ENCODE measurements at places on chromosomes 4 and X.
A peak's percentile ranks its signal among the peaks of the same experiment; 100 is the strongest.

DNA sequence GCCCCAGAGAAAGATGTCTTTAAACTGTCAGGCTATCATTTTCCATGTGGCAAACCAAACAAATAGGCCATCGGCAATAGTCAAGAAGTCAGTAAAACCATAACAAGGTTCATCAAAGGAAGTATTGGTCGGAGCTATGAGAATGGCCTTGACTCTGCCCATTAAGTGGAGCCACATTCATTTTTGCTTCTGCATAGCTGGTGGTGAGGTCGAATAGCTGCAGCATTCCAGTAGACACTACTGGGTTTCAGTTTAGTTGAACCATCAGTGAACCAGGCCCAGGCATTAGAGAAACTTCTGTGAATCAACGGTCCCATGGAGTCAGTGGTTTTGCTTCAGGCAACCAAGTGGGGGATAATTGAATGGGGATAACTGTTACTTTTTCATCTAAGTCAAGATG is 92.0 kb upstream of the MED14 start:
- no peak for DNase-seq

- DNase-seq = no peak
Observed at GRCh38 chrX:151176231-151176750, at the start of gene GPR50. Gene GPR50, plus strand, starts transcription at chrX:151176584. Its CDS starts 138 bp downstream, at chrX:151176722.

DNA sequence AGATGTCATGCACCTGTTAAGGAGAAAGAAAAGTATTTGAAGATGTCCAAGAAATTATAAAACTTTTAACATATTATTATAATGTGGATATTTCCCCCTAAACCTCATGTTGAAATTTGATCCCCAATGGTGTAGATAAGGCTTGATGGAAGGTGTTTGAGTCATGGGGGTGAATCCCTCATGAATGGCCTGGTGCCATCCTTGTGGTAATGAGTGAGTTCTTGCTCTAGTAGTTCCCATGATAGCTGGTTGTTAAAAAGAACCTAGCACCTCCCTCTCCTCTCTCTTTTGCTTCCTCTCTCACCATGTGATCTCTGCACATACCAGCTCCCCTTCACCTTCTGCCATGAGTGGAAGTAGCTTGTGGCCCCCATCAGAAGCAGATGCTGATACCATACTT is 176.6 kb upstream of the NR3C2 start:
- DNase-seq = no peak

DNA sequence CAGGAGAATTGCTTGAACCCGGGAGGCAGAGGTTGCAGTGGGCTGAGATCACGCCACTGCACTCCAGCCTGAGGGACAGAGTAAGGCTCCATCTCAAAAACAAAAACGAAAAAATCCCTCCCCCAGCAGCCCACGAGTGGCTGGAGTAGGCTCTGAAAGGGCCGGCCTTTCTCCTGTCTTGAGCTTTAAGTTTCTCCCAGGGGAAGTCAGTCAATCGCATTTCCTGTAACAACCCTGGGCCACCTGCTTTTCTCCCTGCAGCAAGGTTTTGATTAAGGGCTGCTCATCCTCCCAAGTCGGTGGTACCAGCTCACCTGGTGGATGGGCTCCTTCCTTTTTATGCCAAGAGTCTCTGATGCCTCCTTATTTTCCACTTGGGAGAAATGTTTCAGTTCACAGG is 2.0 kb upstream of the NYX start:
- no peak for DNase-seq

DNA sequence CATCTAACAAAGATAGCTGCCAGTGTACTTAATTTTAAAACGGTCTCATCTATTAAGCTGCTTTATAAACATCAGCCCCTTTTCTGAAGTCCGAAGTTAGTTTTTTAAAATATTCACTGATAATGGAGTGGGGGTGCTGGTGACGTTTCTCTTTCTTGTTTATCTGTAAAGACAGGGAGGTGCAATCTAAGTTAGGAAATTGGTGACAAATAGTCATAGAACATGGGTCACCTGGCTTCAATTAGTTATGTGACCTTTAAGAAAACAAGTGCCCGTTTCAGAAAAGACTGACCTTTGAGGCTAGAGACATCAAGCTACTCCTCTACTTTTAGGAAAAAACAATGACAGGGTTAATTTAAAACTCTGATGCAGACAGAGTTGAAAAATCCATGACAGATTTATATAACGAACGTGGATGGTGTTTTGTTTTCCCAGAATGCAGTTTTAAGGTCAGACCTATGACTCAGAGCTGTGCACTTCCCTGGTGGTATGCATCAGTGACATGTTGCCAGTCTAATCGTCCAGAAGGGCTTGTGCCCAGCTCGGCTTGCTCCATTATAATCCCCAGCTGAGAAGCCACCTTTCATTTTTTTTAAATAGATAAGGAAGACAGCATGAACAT is 38.2 kb downstream of the FHL1 start:
- DNase-seq = no peak

DNA sequence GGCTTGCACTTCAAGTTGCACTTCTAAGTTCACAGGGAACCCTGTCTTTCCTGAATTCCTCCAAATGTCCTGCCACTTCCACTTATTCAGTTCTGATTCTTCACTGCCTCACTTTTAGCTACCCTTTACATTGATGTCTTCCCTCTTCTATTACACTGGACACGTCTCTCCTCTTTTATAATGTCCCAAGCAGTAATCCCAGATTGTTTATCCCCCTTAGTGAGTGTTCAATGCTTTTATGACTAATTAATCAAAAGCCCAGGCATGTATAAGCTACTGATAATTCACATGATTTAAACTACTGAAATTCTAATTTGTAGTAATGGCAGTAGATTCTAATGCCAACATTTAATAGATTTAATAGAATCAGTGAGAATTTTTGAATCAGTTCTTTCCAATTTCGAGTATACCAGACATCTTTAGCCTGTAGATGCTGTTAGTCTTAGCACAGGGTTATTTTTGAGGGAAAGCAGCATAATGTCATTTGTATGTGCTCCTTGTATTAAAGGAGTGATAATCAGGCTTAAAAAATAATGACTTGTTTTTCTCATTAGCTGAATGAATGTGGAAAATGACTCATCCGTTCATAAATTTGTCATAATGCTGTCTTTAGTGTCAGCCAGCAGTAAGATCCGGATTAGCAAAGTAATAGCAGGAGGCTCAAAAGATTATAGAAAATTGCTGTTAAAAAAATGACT is 703.1 kb downstream of the CENPC start:
- no peak for DNase-seq

- DNase-seq = no peak
Observed at GRCh38 chr4:6969826-6970800, 60.5 kb downstream of the TBC1D14 start.

- DNase-seq = no peak
Observed at GRCh38 chrX:110477593-110478228, 119.1 kb downstream of the RTL9 start.

GRCh38 chr4:56790691-56791091 is 30.8 kb downstream of the SPINK2 start:
- no peak for DNase-seq

GRCh38 chrX:9501362-9501761 is 36.5 kb downstream of the TBL1X start:
- no peak for DNase-seq

- peak; percentile 57 for DNase-seq
Observed at GRCh38 chr4:145909281-145909715, 29.3 kb downstream of the ZNF827 start.

DNA sequence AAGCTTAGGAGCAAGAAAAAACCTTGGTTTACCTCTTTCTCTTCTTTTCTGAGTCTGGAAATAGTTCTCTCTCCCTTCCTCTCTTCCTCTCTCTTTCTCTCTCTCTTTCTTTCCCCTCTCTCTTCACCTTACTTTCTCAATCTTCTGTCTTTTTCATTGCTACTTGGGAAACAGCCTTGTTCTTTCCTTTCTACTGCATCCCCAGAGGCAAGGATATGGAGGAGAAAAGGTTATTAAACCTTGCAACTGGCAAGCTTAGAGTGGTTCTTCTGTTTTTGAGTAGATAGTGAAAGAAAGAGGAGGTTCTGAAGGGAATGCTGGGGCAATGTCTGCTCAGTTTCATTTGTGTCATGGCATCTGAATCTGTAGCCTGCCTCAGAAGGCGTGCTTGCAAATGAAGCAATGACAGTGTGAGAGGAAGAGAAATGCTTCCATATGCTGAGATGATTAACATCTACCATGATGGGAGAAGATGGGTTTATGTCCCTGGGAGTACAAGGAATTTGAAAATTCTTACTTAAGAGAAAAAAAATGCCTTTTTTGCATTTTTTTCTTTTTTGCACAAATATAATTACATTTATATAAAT is 190.6 kb downstream of the CEP135 start:
- no peak for DNase-seq

- DNase-seq = no peak
Observed at GRCh38 chr4:19577097-19577496, 674.6 kb upstream of the SLIT2 start.

DNA sequence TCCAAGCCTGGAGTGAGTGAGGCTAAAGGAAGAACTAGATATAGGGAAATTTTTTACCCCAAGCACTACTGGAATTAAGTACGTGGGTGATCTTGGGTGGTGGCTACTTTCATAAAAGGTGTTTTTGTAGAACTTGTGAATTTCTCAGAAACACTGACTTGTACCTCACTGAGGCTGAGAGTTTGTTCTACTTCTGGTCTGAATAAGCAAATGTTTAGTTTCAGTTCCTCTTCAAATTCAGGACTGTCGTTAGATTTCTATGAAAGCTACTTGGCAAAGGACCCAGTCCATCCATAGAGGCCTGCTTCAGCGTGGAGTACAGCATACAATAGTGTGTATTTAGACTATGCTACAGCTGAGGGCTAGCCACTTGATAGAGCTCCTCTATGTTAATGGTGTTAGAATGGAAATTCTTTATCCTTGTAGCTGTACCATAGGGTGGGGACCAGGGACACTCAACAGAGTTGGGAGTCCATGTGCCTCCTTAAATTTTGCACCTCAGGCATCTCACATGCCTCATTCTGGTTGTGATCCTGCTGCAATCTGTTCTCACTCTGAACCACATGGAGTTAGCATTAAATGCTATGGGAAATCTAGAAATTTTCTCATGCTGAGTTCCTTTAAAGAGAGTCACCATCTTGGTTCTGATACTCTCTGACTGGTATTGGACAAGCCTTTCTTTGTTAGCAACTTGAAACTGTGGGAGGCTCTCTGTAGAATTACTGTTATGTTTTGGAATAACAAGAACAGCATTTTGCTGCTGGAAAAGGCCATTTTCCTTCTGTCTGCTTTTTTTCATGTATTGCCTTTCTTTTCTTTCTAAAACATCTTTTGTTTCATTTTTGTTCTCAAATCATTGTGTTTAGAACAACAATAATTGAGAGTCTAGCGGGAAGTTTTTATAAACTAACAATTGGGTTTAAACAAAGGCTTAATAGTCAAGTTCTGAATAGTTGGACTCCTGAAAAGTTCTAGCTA is 86.8 kb downstream of the PDGFRA start:
- DNase-seq = no peak

- DNase-seq = no peak
Observed at GRCh38 chrX:116213262-116213661, 42.7 kb downstream of the AGTR2 start.

GRCh38 chrX:16251782-16252181 is 84.5 kb downstream of the MAGEB17 start:
- no peak for DNase-seq

DNA sequence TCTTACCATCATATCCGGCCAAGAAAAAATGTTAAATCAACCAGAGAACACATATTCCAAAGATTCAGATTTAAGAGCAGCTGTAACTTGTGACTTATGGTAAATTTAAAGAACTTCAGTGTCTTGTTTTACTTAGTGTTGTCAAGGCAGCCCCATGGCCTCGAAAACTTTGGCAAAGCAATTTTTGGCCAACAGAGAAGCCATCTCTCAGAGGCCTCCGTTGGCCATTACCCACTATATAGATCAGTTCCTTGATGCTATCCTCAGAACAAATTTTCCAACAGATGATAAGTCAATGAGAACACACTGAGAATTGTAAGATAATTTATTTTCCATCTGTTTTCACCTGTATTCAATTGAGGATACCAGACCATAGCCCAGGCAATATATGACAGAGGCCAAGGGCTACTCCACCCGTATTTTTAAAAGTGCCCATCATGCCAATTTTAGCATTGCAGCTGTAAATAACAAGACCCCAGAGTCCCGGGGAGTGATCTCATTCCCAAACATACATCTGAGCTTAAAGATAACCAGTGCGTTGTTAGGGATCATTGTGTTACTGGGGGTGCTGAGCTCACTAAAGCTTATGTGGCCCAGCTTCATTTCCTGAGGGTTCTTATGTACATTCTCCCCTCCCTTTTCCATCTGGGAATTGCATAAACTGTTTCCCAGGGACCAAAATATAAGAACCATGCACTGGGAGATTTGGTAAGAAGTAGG is 50.0 kb upstream of the PDHA1 start:
- no peak for DNase-seq

GRCh38 chr4:147733716-147734344 is 1.9 kb downstream of the ARHGAP10 start:
- no peak for DNase-seq

DNA sequence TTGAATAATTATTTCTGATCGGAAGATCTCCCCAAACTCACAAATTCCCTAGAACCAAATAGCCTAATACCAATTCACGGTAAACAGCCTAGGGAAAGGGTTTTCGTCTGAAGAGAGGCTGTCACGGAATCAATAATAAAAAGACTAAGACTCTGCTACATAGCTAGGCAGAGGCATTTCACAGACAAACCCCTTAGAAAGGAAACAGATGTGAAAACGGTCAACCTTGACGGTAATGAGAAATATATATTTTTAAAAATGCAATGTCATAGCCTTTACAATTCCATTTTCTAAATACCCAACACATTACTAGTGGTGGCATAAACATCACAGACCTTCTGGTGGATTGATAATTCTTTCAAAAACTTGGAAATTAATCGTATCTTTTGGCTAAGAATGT is 28.4 kb downstream of the PROM1 start:
- DNase-seq = no peak

DNA sequence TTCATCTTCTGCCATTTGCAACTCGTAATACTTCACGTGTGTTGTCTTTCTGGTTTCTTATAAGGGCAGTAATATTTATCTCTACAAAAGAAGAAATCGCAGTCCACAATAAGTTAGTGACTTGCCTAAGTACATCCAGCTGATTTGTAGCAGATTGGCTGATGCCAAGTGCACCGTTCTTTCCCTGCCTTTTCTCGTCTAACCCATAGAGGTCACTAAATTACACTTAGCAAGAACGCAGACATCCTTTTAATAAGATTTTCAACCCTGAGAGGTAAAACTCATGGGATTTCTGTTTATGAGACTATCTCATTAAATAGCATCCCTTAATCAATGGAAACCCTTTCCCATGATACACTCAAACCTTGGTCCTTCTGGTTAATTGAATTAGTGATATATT is 408.6 kb upstream of the ACTRT1 start:
- DNase-seq = no peak

DNA sequence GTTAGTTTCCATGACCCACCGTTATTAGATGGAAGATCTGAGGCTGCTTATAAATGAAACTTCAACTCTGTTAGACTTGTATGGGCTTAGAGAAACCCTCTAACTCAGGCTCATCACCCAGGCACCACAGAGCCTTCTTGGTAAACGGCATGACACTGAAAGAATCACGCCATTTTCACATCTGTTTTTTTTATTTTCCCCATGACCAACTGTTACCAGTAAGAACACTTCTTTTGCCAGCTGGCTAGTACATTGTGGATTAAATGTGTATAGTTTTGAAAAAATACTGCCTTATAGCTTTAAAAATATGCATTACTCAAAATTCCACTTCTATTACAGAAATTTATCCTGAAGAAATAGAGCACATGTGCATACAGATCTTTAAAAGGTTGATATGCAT is 48.0 kb upstream of the APELA start:
- DNase-seq = no peak
